ENCODE measurements at places on chromosomes 2 and 18.

- DNase-seq: peak; percentile 95
Measured at GRCh38 chr2:37773371-37774130, 102.1 kb upstream of the CDC42EP3 start.

DNA sequence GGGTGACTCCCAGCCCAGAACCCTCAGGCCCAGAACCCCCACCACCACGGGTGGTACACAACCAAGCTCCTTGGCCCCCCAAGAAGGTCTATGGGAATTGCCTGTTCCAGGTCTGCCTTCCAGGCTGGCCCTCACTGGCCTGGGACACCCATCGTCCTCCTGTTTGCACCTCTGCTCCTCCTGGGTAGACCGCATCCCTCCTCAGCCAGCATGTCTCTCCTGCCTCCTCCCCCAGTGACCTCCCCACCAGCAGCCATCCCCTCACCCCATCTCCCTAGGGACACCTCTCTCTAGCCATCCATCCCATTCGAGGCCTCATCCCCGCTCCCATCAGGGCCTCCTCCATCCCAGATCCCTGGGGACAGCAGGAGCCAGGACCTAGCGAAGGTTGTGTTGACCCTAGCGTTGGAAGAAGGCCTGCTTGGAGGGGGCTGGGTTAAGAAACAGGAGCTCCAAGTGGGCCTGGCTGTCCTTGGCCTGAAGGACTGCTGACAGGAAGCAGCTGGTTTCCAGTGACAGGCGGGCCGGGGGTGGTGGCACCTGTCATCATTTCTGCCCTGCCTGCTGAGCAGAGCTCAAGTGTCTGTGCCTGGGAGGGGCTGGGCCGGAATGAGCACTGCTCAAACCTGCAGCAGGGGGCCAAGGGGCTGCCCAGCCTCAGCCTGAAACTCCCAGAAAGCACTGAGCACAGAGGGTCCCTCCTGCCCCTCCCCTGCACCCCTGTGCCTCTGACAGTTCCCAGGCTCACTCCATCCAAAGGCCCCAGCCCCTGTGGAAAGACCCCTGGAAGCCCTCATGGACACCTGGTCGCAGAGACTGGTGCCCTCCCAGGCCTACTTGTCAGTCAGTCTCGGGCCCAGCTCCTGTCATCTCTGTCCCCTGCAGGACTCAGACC is 96.0 kb upstream of the OTOS start:
- peak; percentile 80 for DNase-seq

GRCh38 chr2:18814387-18814786 is 225.0 kb upstream of the NT5C1B start:
- DNase-seq: no peak

DNA sequence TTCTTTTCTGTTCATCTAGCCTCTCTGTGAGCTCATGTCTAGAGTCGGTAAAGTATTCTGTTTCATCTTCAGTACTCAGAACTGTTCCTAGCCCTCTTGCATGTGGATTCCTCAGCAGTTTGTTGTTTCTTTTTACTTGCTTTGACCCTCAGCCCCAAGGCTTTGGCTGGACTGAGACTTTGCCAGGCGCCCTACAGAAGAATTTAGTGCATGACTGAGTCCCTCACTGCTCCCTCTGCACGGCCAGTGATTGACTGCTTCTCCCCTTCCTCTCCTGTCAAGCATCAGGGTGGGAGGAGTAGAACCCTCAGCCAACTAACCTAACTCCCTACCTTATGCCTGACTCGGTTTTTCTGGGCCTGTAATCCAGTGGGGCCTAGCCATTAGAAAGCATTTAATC is 109.8 kb downstream of the ESCO1 start:
- DNase-seq: no peak

DNA sequence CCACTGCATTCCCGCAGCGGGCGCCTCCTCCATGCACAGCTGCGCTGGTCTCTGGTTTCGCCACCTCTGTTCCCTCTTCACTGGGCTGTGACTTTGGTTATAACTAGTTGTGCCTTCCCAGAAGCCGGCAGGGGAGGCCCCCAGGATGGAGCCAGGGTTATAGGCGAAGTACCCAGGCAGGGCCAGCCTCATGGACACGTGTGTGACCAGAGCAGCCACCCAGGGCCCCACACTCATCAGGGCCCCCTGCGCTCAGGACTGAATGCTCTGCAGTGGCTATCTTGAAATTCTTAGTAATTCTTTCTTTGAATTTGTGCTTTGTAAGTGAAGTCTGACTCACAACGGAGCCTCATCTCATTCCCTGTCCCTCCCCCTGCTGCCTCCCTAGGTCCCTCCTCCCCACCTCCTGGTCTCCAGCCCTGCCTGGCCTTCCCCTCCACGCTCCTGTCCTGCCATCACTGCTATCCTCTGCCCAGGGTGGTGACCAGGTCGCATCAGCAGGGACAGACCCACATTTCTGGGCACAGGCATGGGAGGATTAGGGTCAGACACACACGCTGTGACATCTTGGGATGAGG is 38.1 kb upstream of the LBH start:
- DNase-seq: no peak

GRCh38 chr2:17863539-17863938 is 14.9 kb upstream of the KCNS3 start:
- DNase-seq: no peak

GRCh38 chr2:14540015-14540414 is 92.5 kb upstream of the LRATD1 start:
- DNase-seq: no peak
